ENCODE measurements at places on chromosomes 12 and 14. TPM values are rescaled to one million over a fixed set of nuclear protein-coding genes. Genes with fewer than 3 reads are reported as not detected.

RPL10L gene
- not detected for total RNA-seq

ACSS3 gene
- total RNA-seq, result 0.95 TPM

MIP gene
- total RNA-seq, result not detected

STXBP6 gene
- total RNA-seq, result 35.7 TPM
